ENCODE measurements at places on chromosomes 2 and 18. TPM values are rescaled to one million over a fixed set of nuclear protein-coding genes. Genes with fewer than 3 reads are reported as not detected.

TDRD15 gene
- polyA plus RNA-seq, result not detected

GRCh38 chr2:111975053-111975552 is 76.7 kb downstream of the MERTK start:
- no peak for DNase-seq

DNA sequence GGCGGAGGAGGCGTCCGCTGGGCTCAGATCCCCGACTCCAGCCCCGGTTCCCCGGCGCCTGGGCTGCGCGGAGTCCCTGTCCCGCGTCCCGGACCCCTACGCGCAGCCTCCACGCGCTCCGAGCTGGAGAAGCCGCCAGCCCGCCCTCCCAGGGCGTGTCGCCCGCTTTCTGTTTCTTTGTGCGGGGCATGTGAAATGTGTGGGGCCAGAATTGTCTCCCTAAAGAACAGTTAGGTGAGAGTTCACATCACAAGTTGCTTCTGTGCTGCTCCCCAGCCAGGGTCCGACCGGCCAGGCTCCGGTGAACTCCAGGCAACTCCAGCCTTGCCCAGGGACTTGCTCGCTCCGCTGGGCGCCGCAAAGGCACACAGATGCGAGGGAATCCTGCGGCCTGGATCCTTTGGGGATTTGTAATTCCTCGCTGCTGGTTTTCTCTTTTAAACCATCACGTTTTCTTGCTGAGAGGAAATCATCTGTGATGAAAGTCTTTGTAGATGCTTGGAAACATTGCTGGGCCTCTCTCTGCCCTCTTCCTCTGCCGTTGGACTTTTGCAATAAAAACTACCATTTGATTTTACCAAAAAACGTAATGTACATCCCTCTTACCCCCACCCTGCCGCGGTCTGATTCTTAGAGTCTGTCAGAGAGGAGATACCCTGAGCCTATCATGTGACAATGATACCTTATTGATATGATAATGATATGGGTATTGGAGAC is 631 bp downstream of the GYPC start:
- peak; percentile 55 for DNase-seq

DNA sequence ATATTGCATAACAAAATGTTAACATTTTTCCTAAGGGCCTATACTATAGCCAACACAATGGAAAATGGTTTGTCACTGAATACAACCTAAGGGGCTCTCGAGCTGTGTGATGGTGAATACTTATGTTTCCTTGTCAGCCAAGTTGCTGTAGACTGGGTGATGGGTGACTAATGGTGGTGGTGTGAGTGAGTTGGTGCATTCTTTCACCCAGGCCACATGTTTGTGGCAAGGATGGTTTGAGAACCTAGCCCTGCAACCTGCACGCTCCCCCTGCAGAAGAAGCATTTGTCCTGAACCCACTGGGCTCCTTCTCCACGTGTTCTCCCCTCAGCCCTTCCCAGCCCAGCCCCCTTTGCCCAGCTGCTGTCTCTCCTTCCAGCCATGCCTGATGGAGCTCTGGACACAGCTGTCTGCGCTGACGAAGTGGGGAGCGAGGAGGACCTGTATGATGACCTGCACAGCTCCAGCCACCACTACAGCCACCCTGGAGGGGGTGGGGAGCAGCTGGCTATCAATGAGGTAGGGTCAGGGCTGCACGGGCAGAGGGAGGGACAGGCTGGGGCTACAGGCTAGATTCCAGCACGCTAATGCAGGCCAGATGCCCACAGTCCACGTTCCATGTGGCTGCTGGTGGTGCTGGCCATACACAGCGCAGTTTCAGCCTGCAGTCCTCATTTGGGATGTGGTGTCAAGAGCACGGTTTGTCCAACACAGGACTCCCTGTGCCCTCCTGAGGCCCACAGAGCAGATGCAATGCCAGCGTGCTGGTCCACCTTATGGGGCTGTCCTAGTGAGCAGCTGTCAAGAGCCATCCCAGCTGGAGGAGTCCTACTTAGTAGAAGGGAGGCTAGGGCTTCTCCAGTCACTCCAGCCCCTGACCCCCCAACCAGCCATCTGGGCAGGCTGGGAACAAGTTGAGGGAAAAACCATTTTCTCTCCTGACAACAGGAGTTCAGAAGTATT is 65.4 kb downstream of the FAM168B start:
- no peak for DNase-seq

DNA sequence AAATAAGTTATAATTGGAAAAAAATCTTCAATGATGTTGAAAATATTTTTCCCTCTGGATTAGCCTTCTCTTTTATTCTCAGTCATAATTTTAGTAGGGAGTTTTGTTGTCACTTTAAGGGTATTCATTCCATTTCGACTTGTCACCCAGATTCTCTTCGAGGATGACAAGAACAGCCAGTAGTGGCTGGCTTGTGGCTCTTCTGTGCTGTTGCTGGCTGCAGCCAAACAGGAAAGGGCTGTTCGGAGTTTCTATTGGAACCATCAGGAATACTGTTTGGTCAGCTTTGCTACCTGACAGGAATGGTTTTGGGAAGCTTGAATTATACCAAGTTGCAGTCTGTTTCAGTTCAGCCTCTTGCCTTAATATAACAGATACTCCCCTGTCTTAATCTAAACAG is 41.6 kb downstream of the MGAT5 start:
- no peak for DNase-seq

CDK15 gene
- 0.05 TPM for polyA plus RNA-seq

GRCh38 chr18:72940986-72941385 is 73.2 kb upstream of the NETO1 start:
- no peak for DNase-seq

DNA sequence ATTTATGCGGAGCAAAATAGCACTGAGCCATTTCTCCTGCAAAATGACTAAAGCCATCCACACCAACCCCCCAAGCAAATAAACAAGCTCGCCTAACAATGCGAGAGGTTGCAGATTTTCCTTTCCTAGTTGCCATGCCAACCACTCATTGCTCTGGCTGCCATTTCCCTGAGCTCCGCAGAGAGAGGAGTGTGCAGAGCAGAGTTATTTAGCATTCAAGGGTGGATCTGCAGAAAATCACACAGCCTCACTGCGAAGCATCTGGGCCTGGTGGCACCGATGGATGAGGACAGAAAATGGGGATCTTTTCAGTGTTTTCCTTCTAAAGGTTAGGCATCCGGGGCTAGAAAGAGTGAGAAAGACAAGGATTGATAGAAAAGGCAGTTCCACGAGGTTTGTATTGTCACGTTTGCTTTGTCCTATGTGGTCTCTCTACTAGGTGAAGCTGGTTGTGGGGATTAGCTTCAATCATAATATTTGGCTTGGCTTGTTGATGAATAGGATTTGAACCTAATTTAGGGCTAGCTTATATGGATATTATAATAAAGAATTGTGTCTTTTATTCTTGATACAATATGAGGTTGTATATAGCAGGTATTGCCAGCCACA is 110.2 kb upstream of the UNC80 start:
- DNase-seq, result no peak

ST6GAL2 gene
- not detected for polyA plus RNA-seq

GRCh38 chr2:224925810-224926100 is 116.5 kb downstream of the DOCK10 start:
- no peak for DNase-seq

DNA sequence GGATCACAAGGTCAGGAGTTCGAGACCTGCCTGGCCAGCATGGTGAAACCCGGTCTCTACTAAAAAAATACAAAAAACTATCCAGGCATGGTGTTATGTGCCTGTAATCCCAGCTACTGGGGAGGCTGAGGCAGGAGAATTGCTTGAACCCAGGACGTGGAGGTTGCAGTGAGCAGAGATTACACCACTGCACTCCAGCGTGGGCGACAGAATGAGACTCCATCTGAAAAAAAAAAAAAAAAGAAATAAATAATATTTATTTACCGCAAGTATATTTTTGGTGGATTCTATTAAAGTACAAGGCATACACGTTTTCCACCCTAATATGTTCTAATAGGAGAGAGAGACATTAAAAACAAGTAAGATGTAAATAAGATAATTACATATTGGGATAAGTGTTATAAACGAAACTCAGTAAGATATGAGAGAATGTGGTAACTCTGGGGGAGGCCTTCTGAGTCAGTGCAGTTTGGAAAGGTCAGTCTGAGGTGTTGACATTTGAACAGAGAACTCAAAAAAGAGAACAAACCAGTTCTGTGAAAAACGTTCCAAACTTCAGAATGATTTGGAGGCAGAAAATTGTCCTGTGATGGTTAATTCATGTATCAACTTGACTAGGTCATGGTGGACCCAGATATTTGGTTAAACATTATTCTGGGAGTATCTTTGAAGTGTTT is 8.8 kb upstream of the POLI start:
- no peak for DNase-seq

- DNase-seq, result no peak
These were observed 127.8 kb upstream of the SYT4 start for GRCh38 chr18:43405097-43405496.

GRCh38 chr18:3595369-3596273 is 145.6 kb downstream of the TGIF1 start:
- DNase-seq, result no peak

DNA sequence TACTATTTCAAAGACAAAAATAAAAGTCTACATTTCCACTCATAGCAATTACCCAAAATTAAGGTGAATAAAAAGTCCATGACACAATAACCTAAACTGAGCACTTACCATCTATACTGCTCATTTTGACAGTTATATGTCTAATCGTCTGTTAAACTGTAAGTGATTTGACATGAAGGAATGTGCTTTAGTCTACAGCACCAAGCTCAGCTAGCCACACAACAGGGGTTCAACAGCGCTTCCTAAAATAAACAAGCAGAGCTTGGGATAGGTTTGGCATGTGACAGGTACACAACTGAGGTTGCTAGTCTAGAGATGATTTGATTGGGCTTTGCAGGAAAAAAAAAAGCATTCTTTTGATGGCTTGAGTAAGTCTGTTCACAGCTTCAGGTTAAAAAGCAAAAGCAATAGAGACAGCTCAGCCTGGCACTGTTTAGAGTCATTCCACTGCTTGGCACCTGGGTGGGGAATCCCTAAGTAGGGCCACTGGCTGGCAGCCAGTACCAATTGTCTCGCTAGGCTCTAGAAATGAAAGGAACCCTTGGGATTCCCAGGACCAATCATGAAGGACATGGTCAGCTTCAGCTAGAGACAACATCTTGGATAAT is 78.6 kb downstream of the BARD1 start:
- DNase-seq, result no peak

PROM2 gene
- polyA plus RNA-seq, result 0.32 TPM

DNA sequence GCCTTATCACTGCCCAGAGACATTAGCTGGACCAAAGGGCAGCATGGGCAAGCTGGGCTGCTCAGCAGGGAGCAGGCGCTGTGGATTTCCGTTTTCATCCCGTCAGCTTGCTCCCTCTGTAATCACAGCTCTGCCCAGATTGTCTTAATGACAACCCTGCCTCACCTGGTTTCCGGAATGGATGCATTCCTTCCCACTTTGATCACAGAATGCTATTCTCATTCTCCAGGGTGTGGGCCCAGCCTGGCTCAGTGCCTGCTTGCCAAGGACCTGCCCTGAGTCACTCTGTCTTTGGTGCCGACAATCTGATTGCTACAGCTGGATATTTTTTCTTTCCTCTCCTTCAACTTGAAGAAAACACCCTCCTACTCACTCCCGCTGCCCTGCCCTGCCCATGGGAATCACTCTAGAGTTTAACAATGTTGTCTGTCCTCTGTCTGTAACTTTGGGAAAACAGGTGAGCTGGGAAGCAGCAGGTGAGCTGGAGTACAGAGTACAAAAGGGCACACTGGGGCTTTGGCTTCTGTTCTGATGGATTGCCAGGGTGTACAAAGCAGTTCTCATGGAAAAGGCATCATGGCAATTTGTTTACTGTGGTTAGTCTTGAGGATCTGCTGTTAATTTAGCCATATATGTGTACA is 27.2 kb upstream of the FAM136A start:
- DNase-seq, result no peak

DYSF gene
- polyA plus RNA-seq, result 55.8 TPM

DNA sequence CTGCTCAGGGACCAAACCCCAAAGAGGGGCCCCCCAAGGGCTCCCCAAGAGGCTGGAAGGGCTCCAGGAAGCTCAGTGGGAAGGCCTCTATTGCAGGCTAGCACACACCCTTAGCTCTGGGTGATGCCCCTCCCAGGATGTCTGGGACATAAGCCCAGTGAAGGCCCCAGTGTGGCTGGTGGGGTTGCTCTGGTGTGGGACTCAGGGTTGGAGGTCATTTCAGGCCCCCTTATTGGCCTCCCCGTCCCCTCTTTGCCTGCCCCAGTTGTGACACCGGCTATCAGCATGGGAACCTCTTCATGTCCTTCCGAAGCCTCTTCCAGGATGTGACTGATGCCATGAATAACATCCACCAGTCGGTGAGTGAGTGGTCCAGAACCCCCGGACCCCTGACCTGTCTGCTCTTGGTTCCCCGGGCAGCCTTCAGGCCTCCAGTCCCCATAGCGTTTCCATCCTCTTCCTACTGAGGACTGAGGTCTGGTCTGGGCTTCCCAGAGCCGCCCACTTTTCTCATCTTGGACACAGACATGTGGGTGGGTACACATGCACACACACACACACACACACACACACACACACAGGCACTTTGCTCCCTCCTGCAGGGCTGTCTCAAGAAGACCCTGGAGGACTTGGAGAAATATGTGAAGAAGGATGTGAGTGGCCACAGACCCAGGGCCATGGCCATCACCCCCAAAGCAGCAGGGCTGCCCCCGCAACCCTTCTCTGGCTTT is 2.2 kb downstream of the NT5DC4 start:
- no peak for DNase-seq

DNA sequence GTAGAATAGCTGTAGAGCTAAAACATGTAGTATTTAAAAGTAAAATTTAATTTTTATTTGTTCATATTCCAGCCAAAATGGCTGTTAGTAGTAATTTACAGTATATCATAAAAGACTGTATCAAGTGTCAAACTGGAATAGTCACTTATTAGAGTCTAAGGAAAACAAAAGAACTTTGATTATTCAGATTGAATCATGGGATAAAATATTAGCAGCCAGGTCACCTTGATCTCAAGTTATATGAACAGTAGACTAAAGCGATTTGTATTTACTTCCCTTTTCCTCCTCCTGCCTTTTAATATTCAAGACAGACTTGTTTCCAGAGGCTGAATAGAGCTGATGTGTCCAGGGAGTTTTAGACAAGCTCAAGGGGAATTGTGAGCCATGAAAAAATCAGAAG is 54.4 kb downstream of the PMAIP1 start:
- DNase-seq, result no peak

CENPA gene
- polyA plus RNA-seq, result 0.23 TPM
